ENCODE measurements at places on chromosomes 5 and 9.

DNA sequence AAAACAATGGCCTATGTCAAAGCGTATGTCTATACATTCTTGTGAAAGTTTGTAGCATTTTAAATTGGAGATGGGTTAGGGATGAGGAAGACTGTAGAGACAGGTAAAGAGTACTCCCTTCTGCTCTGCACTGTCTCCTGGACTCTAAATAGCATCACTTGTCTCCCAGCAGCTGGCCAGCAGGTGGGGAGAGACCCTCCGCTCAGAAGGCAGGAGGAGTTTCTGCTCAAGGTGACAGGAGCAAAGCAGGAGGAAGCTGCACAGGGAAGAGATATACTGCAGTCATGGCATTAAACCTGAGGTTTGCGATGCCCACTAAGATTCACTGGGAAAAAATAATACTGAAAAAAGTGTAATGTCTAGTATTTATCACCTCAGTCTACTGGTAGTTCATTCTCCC is 10.7 kb upstream of the ASTN2 start:
- DNase-seq: no peak

DNA sequence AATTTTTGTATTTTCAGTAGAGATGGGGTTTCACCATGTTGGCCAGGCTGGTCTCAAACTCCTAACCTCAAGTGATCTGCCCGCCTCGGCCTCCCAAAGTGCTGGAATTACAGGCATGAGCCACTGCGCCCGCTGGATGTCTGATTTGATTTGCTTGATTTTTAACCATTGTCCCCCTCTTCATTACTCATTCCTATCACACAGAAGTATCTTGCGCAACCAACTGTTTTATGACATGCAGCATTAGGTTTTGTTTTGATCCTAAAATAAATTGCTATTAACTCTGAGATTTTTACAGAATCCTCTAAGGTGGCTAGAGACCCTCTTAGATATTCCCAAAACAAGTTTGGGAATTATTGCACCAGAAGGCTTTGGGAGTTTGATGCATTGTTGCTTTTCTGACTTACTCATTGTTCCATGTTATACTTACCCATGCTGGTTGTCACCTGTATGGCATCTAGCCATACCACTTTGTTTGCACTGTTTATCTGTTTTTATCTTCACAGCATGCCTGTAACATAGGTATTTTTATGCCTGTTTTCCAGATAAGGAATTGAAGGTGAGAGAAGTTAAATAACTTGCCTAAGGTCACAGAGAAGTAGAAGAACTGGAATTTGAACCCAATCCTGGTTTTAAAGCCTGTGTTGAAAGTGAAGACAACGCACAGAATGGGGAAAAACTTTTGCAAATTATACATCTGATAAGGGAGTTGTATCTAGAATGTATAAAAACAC is 35.9 kb upstream of the PWWP2A start:
- DNase-seq: no peak

- no peak for DNase-seq
These were observed 37.1 kb downstream of the AK8 start for GRCh38 chr9:132840980-132841379.

GRCh38 chr5:174734571-174735497 is 10.5 kb downstream of the MSX2 start:
- DNase-seq: no peak

DNA sequence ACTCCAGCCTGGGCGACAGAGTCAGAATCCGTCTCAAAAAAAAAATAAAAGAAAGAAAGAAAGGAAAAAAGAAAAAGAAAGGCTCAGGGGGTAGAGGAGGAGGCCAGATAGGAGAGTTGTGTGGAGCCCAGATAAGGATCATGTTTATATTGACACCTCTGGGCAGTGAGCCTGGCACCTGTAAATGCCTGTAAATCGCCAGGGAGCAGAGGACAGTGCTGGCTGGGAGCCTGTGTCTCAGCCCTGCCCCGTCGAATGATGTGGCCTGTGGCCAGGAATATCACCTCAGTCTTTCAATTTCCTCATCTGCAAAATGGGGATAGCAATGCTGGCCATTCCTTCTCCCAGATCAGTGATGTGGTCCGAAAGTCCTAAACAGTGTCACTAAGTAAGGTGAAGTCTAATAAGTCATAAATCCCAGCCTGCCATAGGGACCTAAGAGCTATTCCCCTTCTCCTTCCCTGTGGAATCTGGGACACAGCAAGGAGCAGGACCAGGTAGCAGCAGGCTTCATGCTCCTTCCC is 10.3 kb upstream of the ABO start:
- no peak for DNase-seq

DNA sequence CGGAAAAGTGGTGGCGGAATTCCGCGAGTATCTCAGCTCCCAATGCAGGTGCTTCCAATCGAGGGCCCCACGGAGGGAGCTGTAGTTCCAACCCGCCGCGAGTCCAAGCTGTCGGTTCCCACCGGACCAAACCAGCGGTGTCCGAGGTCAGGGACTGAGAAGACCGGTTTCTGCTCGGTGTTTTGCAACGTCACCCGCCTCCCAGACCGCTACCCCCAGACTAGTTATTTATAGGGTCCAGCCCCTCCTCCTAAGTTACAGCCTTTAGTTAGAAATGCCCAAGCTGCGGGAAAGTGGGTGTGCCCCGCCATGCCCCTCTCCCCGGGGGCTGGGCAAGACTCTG is 677 bp upstream of the MYORG start:
- DNase-seq: no peak

DNA sequence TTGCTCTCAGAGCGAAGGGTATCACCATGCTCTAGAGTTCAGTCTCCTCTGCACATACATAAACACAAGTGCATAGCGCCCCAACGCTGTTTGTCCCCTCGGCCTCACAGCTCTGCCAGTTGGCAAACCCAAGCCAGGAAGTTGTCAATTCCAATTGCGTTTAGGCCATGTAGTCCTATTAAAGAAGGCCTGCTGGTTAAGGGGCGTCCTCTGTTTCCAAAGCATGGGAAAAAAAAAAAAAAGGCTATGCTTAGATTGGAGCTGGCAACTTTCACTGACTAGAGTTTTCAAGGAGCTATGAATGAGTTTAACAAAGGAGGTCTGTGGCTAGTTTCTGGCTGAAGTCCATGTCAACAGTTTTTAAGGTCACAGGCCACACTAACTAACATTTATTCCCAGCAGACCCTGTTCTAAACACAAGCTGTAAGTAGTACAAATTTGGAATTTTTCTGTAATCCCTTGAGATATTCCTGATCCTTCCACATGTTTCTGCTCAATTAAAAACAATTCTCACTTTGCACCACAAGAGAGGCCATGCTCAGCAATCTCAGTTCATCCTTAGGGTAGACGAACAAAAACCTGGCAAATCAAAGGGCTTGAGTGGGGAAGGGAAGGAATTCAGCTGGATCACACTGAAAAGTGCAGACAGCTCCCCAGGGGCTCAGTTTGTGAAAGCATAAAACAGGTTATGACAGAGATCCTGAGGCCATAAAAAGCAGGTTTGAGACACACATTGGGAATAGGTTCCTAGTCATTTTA is 187.7 kb downstream of the DENND1A start:
- no peak for DNase-seq

DNA sequence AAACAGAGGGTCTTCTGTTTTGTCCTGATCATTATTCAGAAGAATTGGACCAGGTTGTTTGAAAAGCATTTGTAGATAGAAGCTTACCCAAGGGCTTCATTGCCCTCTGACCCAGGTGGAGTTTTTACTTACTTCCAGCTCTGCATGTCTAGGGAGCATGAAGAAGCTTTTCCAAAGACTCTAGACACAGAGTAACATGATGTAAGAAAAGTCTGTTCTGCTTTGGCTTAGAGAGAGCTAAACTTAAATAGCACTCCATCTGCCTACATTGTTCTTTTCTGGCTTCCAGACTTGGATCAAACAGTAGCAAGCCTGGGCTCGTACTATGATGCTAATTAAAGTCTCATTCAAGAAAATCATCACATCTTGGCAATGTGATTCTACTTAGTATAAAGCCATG is 112.1 kb downstream of the SNCAIP start:
- DNase-seq: no peak

DNA sequence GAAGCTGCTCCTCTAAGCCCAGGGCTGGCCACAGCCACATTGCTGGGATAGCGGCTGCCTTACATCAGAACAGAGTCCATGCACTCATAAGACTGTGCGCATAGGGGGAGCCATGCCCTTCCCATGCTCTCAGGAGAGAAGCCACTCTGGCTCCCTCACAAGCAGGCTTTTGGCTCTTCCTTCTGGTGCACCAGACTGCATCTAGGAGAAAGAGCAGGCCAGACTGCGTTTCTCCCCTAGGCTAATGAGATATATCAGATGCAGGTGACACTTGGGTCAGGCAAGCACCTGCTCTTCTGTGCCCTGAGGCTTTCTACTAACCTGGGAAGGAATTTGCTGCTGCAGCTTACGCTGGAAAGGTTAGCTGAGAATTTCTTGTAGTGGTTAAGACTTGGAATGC is 43.2 kb upstream of the BRINP1 start:
- no peak for DNase-seq
